ENCODE measurements at places on chromosomes 3 and 15. TPM values are rescaled to one million over a fixed set of nuclear protein-coding genes. Genes with fewer than 3 reads are reported as not detected.

A4GNT gene
- 0.67 TPM for total RNA-seq

GRCh38 chr15:74403991-74404563 lies 29.7 kb downstream of the SEMA7A start:
- no peaks in the 10 kb centered on the region for H3K27me3 ChIP-seq
- no peaks in the 10 kb centered on the region for H3K4me1 ChIP-seq
- no peaks in the 10 kb centered on the region for H3K36me3 ChIP-seq
- no peak for DNase-seq

DNA sequence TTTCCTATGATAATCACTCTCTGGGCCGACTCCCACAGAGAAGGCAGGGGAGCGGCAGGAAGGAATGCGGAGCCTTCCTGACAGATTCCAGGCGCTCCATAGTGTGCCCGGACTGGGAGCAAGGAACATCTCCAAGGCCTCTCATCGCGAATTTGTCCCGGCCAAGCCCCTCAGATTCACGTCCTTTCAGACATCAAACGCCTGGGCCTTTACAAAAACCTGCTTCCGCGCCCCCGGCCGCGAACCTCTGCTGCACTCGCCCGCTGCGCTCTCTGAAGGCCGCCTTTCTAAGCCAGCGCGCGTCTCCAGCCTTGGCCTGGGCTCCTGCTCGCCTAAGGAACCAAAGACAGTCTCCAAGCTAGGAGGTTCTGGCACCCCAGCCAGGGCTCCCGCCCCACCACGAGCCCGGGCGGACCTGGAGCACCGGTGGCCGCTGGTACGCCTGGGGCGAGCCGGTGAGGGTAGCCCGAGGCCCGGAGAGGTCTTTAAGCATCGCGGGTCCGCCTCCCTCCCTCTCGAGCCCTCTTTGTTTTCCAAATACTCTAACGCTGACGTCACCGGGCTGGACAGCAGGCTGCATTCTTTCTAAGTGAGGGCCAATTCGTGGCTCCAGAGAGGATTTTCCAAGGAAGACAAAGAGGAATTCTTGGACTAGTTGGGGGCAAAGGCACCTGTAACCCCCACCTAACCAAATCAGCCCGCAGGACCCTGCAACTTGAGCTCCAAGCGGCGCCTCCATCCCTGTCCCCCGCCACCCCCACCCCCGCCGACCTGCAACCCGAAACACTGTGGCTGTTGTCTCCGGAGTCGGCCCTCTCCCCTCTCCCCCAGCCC lies 759 bp downstream of the AMOTL2 start:
- peak; percentile 93 for DNase-seq
- peak overlapping the region; percentile 99 for H3K27ac ChIP-seq
- no peaks in the 10 kb centered on the region for H3K36me3 ChIP-seq
- peak overlapping the region; percentile 91 for H3K4me3 ChIP-seq
- peaks cover 42% of the 10 kb centered on the region for H3K4me1 ChIP-seq
- no peaks in the 10 kb centered on the region for H3K27me3 ChIP-seq

SIDT1 gene
- total RNA-seq = 0.90 TPM

Data from hepatocyte (in vitro differentiated cells).